ENCODE measurements at places on chromosomes 3 and 15.

DNA sequence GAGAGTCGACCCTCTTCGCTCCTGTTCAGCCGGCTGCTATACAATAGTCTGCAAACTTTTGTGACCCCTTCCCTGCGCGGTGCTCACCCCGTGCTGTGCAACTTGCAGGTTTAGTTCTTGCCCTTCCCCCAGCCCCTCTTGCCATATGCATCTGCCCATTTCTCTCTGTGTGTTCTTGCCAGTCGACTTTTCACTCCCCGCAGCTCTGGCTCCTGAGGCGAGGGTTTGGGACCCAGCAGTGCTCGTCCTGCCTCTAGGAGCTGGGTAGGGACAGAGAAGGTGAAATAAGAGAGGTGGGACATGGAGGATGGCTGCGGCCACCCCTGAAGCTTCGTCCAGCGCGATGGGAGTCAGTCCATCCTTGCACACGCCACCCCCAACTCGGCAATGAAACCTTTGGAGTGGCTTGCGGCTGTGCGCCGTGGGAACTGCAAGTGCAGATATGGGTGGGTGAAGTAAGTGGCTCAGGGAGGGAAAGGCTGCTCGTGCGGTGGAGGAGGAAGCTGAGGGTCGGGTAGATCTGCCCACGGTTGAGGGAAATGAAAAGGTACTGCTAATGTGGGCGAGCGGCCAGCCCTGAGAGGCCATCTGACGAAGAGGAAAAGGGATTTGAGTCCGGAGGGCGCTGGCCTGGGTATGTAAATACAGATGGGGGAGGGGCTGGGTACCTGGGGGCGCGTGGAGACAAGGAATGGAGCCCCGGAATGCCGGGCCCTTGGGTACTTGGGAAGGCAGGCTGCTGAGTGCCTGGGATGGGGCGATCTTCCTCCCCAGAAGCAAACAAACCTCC is 1.0 kb downstream of the LRRC3B start:
- DNase-seq, result no peak

- no peak for DNase-seq
Measured at GRCh38 chr15:76253691-76254473, 57.4 kb downstream of the ETFA start.

GRCh38 chr3:38141952-38142273 is 3.5 kb downstream of the MYD88 start:
- DNase-seq, result no peak

DNA sequence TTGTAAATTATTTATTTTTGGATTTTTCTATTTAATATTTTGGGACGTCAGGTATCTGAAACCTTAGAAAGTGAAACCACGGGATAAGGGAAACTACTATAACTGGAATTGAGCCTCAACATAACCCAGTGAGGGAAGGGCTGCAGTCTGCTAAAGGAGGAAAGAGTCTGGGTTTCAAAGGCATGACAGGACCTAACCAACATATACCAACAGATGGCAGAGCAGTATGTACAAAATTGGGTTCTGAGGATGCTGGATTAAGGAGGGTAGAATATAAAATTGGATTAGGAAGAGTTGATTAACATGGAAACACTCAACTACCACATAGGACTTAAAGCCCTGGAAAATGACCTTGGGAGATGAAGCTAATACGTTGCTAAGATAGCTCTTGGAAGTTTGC is 603.5 kb downstream of the MECOM start:
- DNase-seq, result no peak

GRCh38 chr3:193231201-193231600 is 9.8 kb upstream of the PLAAT1 start:
- DNase-seq, result no peak

GRCh38 chr3:89114841-89115223 is 7.4 kb downstream of the EPHA3 start:
- no peak for DNase-seq

GRCh38 chr3:32391643-32392535 is at the start of gene CMTM7:
TSS of gene CMTM7 (plus strand) at chr3:32391853. CDS start at chr3:32391907, 54 bp downstream.
- peak; percentile 59 for DNase-seq

DNA sequence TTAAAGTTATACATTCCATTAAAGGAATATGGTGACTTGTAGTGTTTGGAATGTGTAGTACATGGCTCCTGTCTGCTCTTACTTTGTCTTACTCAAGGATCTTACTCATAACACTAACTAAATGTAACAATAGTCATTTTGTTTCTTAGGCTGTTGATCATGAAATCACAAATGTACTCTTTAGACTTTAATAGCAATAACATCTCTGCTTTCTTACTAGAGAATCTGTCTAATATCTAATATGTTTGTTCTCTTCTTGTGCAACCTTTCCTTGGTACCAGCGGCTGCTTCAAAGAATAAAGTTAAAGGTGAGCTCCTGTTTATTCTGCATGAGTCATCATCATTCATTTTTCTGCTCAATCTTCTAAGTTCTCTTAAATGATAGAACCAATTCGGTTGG is 767.5 kb downstream of the CADM2 start:
- DNase-seq, result no peak

DNA sequence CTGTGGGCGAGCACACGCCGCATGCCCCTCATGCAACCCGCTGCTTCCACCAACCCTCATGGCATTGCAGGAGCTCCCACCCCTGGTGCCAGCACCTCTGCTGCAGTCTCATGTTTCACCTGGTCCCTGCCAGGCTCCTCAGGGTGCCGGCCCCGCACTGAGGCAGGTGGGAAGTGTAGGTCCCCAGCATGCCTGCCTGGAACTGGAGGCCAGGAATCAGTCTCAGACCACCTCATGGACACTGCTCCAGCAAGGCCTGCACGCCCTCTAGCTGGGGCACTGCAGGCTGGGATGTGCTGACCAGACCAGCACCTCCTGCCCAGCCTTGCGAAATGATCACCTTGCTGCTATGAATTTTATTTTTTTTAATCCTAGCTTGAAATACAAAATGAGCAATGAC is 39.1 kb downstream of the OCA2 start:
- no peak for DNase-seq

- DNase-seq, result no peak
Measured at GRCh38 chr3:71202848-71203533, 380.5 kb downstream of the FOXP1 start.

DNA sequence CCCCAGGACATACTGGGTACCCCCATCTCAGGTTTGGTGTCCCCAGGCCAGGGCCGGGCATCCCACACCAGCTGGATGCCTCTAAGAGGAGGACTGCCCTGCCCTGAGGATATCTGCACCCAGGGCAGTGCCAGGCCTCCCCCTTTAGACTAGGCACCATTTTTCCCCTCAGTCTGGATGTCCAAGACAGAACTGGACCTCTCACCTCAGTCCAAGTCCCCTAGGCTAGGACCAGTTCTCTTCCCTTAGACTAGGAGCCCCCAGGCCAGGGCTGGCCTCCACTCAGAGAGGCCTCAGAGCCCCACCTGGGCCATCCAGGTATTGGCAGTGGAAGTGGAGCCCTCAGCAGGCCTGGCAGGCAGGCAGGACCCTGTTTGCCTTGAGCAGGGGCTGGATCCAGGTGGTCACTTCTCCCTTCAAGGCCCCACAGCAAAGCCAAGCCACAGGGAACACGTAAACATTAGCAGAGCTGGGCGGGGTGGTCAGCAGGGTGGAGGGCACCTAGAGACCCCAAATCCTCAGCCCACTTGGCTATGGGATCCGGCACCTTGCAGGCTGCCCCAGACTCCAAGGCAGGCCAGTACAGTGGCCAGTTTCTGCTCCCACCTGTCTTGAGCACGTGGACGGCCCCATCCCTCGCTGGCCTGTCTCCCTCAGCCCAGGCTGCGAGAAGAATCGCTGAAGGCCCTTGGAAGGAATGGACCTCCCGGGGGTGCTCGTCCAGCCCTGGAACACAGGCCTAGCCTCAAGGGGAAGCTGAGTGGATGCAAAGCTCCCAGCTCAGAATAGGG is 28.3 kb downstream of the PTH1R start:
- no peak for DNase-seq

DNA sequence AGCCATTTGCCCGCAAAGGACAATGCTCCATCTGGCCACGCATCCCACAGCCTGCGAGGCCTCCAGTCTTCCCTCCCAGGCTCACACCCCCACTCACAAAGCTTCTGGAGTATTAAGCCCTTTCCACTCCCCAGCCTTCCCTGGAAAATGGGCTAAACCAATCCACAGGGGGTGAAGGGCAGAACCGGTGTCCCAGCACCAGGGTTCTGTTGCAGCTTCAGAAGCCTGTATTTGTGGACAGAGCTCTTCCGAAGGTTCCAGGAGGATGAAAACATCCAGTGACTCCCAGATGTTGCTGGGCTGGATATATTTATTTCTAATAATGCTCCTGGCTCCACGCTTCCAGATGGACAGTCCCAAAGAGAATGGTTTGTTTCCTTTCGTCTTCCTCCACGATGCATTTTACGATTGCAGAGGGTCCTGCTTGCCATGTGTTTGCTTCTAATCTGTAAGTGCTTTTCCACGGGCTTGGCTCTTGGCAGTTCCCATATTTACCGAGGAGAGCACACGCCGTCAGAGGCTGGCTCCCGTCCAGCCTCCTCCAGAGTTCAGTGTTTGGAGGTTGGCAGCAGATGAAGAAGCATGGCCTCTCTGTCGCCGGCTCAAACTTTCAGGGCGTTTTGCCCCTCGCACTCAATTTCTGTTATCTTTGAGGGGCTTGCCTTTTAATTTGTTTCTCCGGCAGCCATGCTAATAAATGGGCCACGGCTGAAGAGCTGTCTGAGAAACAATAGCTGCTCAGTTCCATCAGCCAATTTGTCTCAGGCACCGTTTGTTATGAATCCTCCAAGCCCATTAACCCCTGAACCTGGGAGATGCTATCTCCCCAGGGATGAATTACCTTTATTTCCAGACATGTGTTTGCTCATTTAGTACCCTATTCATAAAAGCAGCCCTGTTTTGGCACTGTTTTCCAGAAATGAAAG is 367.9 kb upstream of the PROK2 start:
- DNase-seq, result no peak

DNA sequence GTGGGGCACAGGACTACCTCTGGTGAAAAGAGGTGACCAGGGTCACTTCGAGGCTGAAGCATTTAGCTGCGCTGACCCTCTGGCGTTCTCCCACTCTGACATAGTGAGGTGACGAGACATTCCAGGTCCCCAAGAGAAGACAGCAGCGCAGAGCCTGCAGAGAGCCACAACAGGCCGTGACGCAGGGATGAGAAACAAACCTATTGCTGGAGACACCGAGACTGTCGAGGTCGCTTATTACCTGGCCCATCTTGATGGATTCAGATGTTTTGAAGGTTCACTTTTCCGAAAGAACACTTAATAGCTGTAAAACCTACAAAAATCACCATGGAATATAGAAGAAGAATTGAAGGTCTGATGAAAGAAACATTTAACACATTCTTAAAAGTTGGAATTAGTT is 466.3 kb downstream of the NR2F2 start:
- no peak for DNase-seq

DNA sequence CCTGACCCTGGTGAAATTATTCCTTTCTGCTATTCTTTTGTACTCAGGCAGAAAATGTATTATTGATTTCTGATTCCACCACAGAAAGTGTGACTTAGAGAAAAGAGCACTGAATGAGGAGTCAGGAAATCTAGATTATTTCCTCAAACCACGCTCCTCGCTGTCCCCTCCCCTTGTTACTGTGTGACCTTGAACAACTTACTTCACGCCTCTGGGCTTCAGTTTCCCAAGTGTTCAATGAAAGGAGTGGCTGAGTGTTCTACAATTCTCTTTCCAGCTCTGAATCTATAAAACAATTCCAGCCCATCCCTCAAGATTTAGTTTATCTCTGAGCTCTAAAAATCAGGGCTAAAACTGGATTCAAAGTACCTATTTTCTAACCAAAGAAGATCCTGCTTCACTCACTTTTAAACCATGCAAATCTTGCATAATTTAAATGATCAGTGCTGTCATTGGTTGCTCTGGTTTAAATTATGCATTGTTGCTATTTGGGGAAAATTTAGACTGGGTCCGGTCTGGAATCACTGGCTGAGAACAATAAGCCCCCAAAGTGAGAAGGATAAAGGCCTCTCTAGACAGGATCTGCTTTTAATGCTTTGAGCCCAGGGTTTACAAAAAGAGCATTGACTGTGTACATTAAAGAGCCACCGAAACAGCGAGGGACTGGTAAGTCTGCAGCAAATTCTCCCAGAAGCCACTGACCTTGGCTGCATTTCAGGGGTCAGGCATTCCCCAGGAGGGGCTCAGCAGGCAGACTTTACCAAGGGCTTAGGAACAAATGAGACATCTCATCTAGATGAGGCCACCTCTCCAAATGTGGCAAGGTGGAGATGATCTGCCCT is 3.2 kb downstream of the TNIK start:
- no peak for DNase-seq

DNA sequence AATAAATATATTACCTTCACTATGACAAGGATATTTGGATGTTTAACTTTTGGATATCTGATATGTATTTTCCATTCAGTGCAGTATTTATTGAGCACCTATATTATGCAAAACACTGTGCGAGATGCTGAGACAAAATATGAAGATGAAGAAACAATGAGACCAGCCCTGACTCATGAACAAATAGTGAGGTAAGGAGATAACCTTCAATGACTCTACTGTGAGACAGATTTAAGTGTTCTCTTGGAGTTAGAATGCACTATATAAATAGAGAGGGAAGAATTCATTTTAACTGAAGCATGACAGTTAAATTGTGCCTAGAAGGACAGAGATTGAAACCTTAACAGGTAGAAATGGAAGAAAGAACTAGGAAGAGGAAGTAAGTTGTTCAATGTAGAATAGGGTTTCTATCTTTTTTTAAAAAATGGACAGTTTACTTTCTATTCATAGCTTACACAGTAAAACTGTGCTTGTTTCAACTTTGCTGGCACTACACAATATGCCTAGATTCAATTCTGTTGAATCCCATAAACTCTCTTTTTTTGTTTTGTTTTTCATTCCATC is 124.2 kb downstream of the ZBTB20 start:
- no peak for DNase-seq

GRCh38 chr15:70324001-70324974 is 226.6 kb upstream of the TLE3 start:
- DNase-seq, result no peak

- DNase-seq, result no peak
Measured at GRCh38 chr3:172625404-172625803, 85.5 kb downstream of the NCEH1 start.

Data from GM10248 (cell line).